ENCODE measurements at places on chromosomes 16 and 17. TPM values are rescaled to one million over a fixed set of nuclear protein-coding genes. Genes with fewer than 3 reads are reported as not detected.

DNA sequence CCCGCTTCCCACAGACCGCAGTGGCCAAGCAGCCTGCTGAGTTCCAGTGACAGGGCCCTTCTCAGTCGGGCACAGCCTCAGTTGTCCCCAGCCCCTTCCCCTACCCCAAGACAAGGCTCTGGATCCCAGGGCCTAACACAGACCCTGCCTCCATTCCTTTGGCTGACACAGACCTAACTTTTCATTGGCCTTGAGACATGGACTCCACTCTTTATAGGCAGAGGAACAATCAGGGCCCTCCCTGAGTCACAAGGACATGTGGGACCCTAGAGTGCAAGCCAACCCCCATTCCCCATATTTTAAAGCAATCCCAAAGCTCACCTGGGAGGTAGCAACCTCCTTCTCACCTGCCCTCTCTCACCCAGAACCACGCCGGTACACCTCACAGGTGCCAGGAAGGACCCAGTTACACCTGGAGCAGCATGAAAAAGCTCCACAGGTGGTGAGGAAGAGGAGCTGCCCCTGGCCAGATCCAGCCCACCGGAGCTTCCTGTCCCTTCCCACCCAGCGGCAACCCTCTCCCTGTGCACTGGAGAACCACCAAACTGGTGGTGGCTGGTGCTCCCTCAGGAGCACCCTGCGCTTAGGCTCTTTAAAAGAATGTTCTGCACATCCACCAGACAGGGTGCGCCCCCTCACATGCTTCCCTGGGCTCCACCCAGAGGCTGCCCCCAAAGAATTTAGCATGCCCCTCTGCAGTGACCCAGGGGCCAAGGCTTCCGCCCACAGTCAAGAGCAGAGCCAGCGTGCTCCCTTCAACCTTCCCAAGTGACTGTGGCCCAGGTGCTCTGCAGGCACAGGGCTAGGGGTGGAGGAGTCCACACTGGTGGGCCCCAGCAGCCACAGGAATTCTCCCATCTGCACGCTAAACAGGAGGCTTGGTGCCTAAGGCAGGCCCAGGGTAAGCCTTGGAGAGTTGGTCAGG lies 3.4 kb downstream of the MNT start:
- peaks cover 42% of the 10 kb centered on the region for H3K4me1 ChIP-seq
- no peaks in the 10 kb centered on the region for H3K36me3 ChIP-seq
- DNase-seq: peak; percentile 54
- no peaks in the 10 kb centered on the region for H3K27me3 ChIP-seq
- peak overlapping the region; percentile 92 for H3K4me3 ChIP-seq

DNA sequence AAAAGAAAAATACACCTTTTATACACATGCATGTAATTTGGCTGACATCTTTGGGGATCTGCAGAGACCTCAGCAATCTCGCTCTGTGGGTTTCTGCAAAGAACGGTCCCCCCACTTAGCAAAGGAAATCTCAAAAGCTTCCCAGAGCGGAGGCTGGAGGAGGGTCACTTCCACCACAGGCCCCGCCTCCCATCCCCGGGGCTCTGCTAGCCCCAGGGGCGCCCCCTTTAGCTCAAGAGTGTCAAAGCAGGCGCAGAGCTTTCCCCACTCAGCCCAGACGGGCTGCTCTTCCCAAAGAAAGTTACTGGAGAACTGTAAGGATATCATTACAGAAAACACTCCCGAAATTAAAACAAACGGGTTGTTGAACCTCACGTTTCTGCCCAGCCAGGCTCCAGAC lies 11.4 kb downstream of the SLC13A5 start:
- no peak for DNase-seq
- no peaks in the 10 kb centered on the region for H3K4me1 ChIP-seq
- H3K27me3 ChIP-seq: no peaks in the 10 kb centered on the region
- H3K36me3 ChIP-seq: no peaks in the 10 kb centered on the region
- H3K4me3 ChIP-seq: no peak overlapping the region

GRCh38 chr17:31858642-31859486 lies at the start of gene COPRS:
Gene COPRS (minus strand): TSS chr17:31859244. CDS start chr17:31859199, 45 bp downstream.
- no peaks in the 10 kb centered on the region for H3K27me3 ChIP-seq
- no peaks in the 10 kb centered on the region for H3K36me3 ChIP-seq
- peak; percentile 77 for DNase-seq
- H3K27ac ChIP-seq: peak within 1 kb of the TSS; percentile 77

Gene DRC3
- total RNA-seq: 7.6 TPM

Gene ENPP7
- not detected for total RNA-seq

All from left lung (tissue), 14 donors.